ENCODE measurements at places on chromosomes 6 and 20.

DNA sequence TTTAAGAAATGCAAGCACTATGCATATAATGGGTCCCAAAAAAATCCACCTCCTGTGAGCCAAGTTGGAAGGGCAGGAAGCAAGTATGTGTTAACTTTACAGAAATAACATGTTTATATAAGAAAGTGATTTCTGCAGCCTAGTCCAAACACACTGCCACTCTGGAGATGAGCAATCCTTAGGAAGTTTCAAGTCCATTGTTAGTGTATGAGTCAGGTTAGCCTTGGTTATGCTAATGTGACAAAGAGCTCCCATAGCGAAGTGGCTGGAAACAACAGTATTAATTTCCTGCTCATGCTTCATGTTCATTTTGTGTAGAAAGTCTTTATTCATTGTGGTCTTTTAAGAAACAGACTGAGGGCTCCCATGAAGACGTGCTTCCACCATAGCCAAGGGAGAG lies 121.4 kb downstream of the TBXT start:
- DNase-seq = no peak

DNA sequence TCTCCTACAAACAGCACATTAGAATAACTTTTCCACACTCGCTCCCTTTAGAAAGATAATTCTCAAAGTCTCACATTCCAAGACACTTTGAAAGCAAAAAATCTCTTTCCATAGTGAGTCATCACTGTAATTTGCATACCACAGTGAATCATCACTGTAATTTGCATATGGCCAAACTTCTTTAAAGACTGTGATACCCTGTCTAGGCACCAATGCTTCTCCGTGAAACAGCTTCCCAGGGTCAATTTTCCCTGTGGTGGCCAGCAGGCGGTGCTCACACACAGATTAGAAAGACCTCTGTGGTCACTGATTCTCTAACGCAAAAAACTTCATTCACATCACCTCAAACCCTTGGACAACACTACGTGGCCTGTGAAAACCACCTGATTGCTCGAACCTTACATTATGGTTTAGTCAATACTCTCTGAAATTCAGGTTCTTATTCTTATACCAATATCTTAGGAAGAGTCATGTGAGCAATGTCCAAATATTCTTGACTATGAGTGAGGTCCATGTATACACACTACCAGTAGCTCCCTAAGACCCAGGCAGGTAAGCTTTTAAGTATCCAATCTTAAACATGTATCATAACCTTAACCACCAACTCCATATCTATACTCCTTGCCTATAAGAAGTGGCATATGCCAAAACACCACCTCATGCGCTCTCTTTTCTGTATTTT lies 78.5 kb upstream of the PHACTR1 start:
- no peak for DNase-seq

GRCh38 chr6:127148511-127148910 lies 30.0 kb downstream of the RSPO3 start:
- no peak for DNase-seq

DNA sequence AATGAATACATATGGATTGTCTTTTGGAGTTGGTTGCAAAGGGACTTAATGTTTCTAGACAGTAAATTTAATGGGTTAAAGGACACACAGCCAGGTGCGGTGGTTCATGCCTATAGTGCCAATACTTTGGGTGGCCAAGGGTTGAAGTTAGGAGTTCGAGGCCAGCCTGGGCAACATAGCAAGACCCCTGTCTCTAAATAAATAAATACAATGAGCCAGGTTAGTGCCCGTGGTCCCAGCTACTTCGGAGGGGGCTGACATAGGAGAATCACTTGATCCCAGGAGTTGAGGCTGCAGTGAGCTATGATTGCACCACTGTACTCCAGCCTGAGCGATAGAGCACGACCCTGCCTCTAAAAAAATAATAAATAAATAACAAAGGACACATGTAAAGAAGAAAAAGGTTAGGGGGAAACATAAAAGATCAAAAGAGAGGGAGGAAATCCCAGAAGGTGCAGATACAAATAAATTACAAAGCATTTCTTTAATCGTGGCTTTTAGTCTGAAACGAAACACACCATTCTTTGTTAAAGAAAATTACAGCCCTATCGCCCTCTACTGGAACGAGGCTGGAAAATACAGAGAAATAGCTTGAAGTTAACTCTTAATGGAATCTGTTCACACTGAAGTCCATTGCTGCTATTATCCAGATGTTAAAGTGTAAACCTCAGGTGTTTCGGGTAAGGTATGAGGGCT lies 42.6 kb upstream of the SCML4 start:
- no peak for DNase-seq

- no peak for DNase-seq
Observed at GRCh38 chr6:154578004-154578559, 67.6 kb upstream of the CNKSR3 start.

DNA sequence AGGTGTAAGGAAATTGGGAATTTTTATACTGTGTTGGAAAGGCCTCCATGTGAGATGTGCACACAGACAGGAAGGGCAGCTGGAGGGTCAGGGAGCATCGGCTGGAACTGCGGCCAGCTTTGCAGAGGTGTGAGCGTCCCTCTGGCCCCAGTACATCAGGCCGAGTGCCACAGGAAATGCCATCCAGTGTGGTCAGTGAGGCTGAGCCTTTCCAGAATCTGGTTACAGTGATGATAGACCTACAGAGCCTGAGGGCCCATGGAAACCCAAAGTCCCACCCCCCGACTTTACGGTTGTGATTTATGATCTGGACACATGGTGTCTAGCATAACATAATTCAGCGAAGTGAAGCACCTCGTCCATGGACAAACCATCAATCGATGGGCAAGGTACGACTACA lies 137.3 kb upstream of the PDE10A start:
- no peak for DNase-seq

DNA sequence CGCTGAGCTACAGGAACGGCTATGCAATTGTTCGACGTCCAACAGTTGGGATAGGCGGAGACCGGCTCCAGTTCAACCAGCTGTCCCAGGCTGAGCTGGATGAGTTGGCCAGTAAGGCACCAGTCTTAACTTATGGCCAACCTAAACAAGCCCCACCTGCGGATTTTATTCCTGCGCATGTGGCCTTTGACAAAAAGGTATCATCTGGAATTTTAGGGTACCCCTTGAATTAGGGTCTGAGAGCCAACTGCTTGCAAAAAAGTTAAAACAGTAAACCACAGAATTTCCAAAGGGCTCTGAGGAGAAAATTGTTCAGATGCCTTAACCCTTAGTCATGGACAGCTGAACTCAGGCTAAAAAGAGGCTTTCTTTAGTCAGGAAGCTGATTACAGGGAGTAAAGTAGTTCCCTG lies 3.8 kb downstream of the EFHC1 start:
- DNase-seq = no peak

GRCh38 chr6:132253211-132253610 lies 148.1 kb downstream of the MOXD1 start:
- DNase-seq = no peak

GRCh38 chr6:41372832-41373626 lies 37.6 kb downstream of the NCR2 start:
- no peak for DNase-seq
